ENCODE measurements at places on chromosomes 2 and 18. TPM values are rescaled to one million over a fixed set of nuclear protein-coding genes. Genes with fewer than 3 reads are reported as not detected.

DNAH6 gene
- total RNA-seq: 0.27 TPM

- no peaks in the 10 kb centered on the region for H3K36me3 ChIP-seq
- no peak overlapping the region for H3K27ac ChIP-seq
- no peak for DNase-seq
- H3K27me3 ChIP-seq: no peaks in the 10 kb centered on the region
- H3K4me1 ChIP-seq: no peaks in the 10 kb centered on the region
These were observed 98.8 kb downstream of the ZNF521 start for GRCh38 chr18:25253136-25253535.

SCN1A gene
- total RNA-seq: 0.07 TPM

ASTL gene
- total RNA-seq: not detected

GRCh38 chr18:41906528-41907146 is 48.4 kb upstream of the PIK3C3 start:
- H3K27me3 ChIP-seq: no peaks in the 10 kb centered on the region
- H3K4me1 ChIP-seq: no peaks in the 10 kb centered on the region
- DNase-seq: no peak

DNA sequence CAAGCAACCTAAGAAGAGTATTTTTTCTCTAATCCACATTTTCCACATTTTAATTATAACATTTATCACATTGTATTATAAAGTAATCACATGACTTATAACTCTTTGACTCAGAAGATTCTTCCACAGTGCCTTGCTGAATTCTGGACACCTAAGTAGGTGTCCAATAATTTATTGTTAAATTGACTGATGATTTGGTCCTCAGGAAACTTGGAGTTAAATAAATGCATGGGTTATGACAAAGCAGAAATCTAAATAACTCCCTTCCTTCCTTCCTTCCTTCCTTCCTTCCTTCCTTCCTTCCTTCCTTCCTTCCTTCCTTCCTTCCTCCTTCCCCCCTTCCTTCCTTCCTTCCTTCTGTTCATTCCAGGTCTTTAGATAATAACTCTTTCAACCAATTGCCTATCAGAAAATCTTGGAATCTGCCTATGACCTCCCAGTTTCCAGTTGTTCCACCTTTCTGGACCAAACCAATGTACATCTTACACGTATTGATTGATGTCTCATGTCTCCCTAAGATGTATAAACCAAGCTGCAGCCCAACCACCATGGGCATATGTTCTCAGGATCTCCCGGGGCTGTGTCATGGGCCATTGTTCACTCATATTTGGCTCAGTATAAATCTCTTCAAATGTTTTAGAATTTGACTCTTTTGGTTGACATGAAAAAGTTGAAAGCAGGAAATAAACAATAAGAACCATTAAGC is 10.4 kb upstream of the KDSR start:
- no peaks in the 10 kb centered on the region for H3K36me3 ChIP-seq
- H3K27ac ChIP-seq: no peak overlapping the region
- H3K4me1 ChIP-seq: no peaks in the 10 kb centered on the region
- no peaks in the 10 kb centered on the region for H3K27me3 ChIP-seq
- no peak for DNase-seq

SIX2 gene
- not detected for total RNA-seq

- no peaks in the 10 kb centered on the region for H3K4me1 ChIP-seq
- no peaks in the 10 kb centered on the region for H3K27me3 ChIP-seq
- DNase-seq: no peak
- no peak overlapping the region for H3K4me3 ChIP-seq
- no peak overlapping the region for H3K27ac ChIP-seq
- H3K36me3 ChIP-seq: no peaks in the 10 kb centered on the region
These were observed 64.9 kb downstream of the NCKAP5 start for GRCh38 chr2:133503323-133503722.

- H3K36me3 ChIP-seq: no peaks in the 10 kb centered on the region
- peak overlapping the region; percentile 83 for H3K4me3 ChIP-seq
- H3K27me3 ChIP-seq: no peaks in the 10 kb centered on the region
- peaks cover 23% of the 10 kb centered on the region for H3K4me1 ChIP-seq
These were observed 477 bp downstream of the ACVR1 start for GRCh38 chr2:157875641-157876065.

HPCAL1 gene
- 89.2 TPM for total RNA-seq

DIPK1C gene
- total RNA-seq: 0.37 TPM

GRCh38 chr18:36158266-36158867 is 28.7 kb downstream of the ELP2 start:
- peaks cover 69% of the 10 kb centered on the region for H3K36me3 ChIP-seq
- DNase-seq: no peak
- no peaks in the 10 kb centered on the region for H3K27me3 ChIP-seq
- no peak overlapping the region for H3K4me3 ChIP-seq
- H3K27ac ChIP-seq: no peak overlapping the region

SLC4A3 gene
- 32.8 TPM for total RNA-seq

- H3K4me3 ChIP-seq: no peak overlapping the region
- H3K27me3 ChIP-seq: no peaks in the 10 kb centered on the region
- no peaks in the 10 kb centered on the region for H3K4me1 ChIP-seq
- DNase-seq: no peak
These were observed 268.7 kb downstream of the GLI2 start for GRCh38 chr2:121004359-121004758.

TUBB8B gene
- not detected for total RNA-seq

CYBRD1 gene
- 52.7 TPM for total RNA-seq

UGT1A8 gene
- not detected for total RNA-seq

- H3K4me3 ChIP-seq: no peak overlapping the region
- H3K4me1 ChIP-seq: no peaks in the 10 kb centered on the region
- DNase-seq: peak; percentile 14
- H3K27me3 ChIP-seq: no peaks in the 10 kb centered on the region
- H3K27ac ChIP-seq: no peak overlapping the region
These were observed 212.7 kb upstream of the SALL3 start for GRCh38 chr18:78766651-78767533.

GRCh38 chr18:23528580-23529472 is 25.5 kb downstream of the RMC1 start:
- H3K27me3 ChIP-seq: no peaks in the 10 kb centered on the region
- DNase-seq: no peak
- H3K4me1 ChIP-seq: no peaks in the 10 kb centered on the region
- no peak overlapping the region for H3K4me3 ChIP-seq
- H3K27ac ChIP-seq: no peak overlapping the region

DNA sequence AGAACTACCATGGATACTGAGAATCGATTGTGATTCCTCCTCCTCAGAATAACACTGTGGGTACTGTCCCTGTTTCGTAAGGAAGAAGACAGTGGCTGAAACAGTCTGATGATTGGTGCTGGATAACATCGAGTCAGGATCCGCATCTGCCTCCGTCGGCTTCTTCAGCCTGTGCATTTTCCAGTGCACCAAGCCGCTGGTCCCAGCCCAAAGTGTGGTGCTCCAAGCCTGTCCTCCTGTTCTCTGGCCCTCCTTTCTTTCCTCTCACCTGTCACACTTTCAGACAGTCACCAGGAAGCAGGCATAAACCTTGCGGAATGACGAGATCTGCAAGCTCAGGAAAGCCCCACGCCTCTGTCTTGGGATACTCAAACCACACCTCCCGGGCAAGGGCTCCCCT is 30.6 kb downstream of the PTGR3 start:
- H3K27ac ChIP-seq: no peak overlapping the region
- DNase-seq: no peak
- H3K4me3 ChIP-seq: no peak overlapping the region
- no peaks in the 10 kb centered on the region for H3K4me1 ChIP-seq

GRCh38 chr2:137107904-137108303 is 342.6 kb downstream of the THSD7B start:
- no peaks in the 10 kb centered on the region for H3K36me3 ChIP-seq
- H3K27me3 ChIP-seq: no peaks in the 10 kb centered on the region
- no peak overlapping the region for H3K4me3 ChIP-seq
- DNase-seq: no peak
- no peaks in the 10 kb centered on the region for H3K4me1 ChIP-seq

DNA sequence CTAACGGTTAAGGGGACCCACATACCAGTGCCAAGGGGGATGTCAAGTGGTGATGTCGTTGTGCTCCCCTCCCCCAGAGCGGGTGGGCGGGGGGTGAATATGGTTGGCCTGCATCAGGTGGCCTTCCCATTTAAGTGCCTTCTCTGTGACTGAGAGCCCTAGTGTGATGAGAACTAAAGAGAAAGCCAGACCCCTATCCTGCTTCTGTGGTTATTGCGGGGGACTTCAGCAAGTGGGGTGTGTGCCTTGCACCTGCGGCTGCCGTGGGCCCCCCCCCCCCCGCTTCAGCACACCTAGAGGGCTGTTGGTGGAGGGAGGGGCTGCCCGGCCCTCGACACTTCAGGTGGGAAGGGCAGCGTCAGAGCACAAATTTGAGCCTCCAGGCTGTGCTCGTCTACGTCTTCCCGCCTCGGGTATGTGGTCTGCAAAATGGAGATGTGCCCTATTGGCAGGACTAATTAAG is 6.1 kb downstream of the CTDSP1 start:
- H3K27me3 ChIP-seq: no peaks in the 10 kb centered on the region
- no peak overlapping the region for H3K4me3 ChIP-seq
- no peaks in the 10 kb centered on the region for H3K36me3 ChIP-seq
- H3K27ac ChIP-seq: peak overlapping the region; percentile 68
- H3K4me1 ChIP-seq: peaks cover 49% of the 10 kb centered on the region

DNA sequence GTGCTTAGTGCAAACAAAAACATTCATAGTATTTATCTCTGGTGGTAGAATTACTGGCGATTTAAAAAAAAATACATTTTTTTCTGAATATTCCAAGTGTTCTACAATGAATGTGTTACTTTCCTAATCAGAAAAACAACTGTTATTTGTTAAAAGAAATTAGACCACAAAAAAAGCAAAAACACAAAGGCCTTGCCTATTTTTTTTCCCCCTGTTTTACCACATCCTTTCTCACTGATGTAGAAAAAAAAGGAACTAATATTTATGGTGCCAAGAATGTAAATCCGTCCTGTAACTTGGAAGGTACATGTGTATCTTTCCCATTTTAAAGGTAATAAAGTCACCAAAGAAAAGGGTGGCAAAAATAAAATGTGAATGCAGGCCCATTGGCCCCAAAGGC is 28.4 kb upstream of the MGAT4A start:
- no peaks in the 10 kb centered on the region for H3K36me3 ChIP-seq
- H3K4me3 ChIP-seq: no peak overlapping the region
- H3K27me3 ChIP-seq: peaks cover 4% of the 10 kb centered on the region

ALPI gene
- total RNA-seq: not detected

FN1 gene
- total RNA-seq: 205 TPM

UGT1A3 gene
- not detected for total RNA-seq

DNA sequence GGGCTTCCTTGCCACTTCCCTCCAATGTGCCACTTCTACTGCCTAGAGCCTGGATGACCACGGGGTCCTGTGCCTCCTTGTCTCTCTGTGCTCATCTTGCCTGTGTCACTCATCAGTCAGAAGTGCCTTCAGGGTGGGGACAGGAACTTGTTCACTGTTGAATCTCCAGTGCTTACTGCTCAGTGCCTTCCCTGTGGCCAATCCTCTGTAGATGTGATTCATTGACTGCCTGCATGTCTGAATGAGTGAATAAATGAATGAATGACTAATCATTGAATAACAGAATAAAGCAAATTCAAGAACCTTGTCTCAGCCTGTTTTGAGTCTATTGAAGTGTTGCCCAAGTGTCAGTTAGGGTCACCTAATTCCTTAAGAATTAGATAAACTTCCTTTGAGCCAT is 42.3 kb upstream of the FAM136A start:
- H3K36me3 ChIP-seq: no peaks in the 10 kb centered on the region
- no peak for DNase-seq
- peaks cover 5% of the 10 kb centered on the region for H3K27me3 ChIP-seq

OSR1 gene
- total RNA-seq: 5.1 TPM

DNA sequence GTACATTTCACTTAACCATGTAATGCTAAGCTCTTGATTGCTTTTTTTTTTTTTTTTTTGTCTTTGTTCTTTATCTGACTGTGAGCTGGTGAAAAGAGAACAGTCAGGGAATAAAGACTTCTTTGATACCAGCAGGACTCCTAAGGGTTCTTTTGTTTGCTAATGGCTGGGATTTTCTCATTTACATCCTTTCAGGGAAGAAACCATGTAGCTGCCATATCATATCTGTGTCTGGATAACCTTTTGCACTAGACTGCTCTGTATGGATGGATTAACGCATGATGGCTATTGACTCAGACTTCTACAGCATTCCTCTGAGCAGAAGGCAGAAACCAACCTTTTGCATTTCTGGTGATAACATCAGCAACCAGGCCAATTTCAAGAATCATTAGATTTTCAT is 504.0 kb downstream of the LRRTM4 start:
- no peaks in the 10 kb centered on the region for H3K27me3 ChIP-seq
- H3K4me3 ChIP-seq: no peak overlapping the region
- no peaks in the 10 kb centered on the region for H3K36me3 ChIP-seq
- no peaks in the 10 kb centered on the region for H3K4me1 ChIP-seq

- no peaks in the 10 kb centered on the region for H3K4me1 ChIP-seq
- no peaks in the 10 kb centered on the region for H3K27me3 ChIP-seq
- no peak overlapping the region for H3K4me3 ChIP-seq
- no peaks in the 10 kb centered on the region for H3K36me3 ChIP-seq
- H3K27ac ChIP-seq: no peak overlapping the region
These were observed 27.2 kb upstream of the RFX8 start for GRCh38 chr2:101502095-101502494.

- no peak for DNase-seq
- H3K4me3 ChIP-seq: no peak overlapping the region
These were observed 9.7 kb downstream of the COBLL1 start for GRCh38 chr2:164831887-164832286.

- DNase-seq: no peak
- H3K4me1 ChIP-seq: no peaks in the 10 kb centered on the region
- no peak overlapping the region for H3K27ac ChIP-seq
- no peak overlapping the region for H3K4me3 ChIP-seq
- H3K36me3 ChIP-seq: no peaks in the 10 kb centered on the region
- H3K27me3 ChIP-seq: peaks cover 4% of the 10 kb centered on the region
These were observed 215.5 kb upstream of the RAB6C start for GRCh38 chr2:129763966-129764365.

DNA sequence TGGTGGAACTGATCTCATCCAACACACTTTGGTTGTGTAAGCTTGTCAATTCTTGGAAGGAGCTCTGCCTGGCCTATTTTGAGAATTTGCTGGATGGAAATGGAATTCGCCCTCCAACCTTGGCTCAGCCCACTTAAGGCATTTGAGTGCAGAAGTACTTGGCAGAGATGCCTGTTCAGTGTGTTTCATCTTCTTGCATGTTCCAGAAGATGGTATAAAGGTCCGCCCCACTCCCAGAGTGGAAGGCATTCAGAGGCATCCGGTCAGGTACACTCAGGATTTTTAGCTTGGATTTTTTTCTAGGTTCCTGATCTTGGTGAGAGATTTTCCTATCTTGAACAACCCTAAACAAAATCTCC is 61.3 kb upstream of the TXNDC2 start:
- no peaks in the 10 kb centered on the region for H3K27me3 ChIP-seq
- H3K36me3 ChIP-seq: no peaks in the 10 kb centered on the region
- no peak for DNase-seq
- H3K4me1 ChIP-seq: peaks cover 59% of the 10 kb centered on the region
- H3K4me3 ChIP-seq: no peak overlapping the region
- H3K27ac ChIP-seq: peak overlapping the region; percentile 80

DNA sequence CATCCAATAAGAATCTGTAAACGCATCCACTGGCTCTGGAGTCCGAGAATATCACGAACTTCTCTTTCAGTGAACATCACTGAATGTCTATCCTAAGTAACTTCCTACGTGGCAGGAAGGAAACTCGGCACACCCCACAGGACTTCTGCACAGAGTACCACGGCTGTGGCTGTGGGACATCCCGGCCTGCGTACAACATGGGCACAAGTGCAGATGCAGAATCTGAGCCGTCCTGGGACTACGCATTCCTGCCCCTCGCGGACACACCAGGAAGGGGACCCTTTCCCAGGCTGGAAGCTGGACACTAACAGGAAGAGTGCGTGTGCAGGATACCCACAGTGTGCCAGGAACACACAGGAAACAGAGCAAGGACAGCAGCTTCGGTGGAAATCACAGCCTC is 60.6 kb downstream of the ZNF516 start:
- H3K27me3 ChIP-seq: no peaks in the 10 kb centered on the region
- no peak overlapping the region for H3K27ac ChIP-seq
- DNase-seq: no peak
- peaks cover 4% of the 10 kb centered on the region for H3K4me1 ChIP-seq
- H3K36me3 ChIP-seq: no peaks in the 10 kb centered on the region

Measured in adrenal gland (tissue), 19 donors.